Stimulated activated CD8-positive, alpha-beta memory T cell treated with anti-CD3 and anti-CD28 coated beads, Interleukin-2, amount 100 ng/mL, for 48 hours (primary cell): ENCODE measurements at places on chromosomes 2 and 18.

GRCh38 chr2:55134316-55134706 lies 84.1 kb upstream of the RTN4 start:
- no peak for DNase-seq

- DNase-seq, result no peak
These were observed 69.2 kb downstream of the EHBP1 start for GRCh38 chr2:62774555-62775366.

DNA sequence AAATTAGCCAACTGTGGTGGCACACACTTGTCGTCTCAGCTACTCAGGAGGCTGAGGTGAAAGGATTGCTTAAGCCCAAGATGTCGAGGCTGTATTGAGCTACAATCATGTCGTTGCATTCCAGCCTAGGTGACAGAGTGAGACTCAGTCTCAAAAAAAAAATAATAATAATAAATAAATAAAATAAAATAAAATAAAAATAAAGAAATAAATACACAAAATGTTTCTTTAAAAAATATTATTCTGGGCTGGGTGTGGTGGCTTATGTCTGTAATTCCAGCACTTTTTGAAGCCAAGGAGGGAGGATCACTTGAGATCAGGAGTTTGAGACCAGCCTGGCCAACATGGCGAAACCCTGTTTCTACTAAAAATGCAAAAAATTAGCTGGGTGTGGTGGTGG lies 272.8 kb downstream of the AGPS start:
- DNase-seq, result no peak

- no peak for DNase-seq
These were observed 647.8 kb upstream of the RAB6C start for GRCh38 chr2:129331638-129332037.
